ENCODE measurements at places on chromosomes 7 and 10. TPM values are rescaled to one million over a fixed set of nuclear protein-coding genes. Genes with fewer than 3 reads are reported as not detected.

DNA sequence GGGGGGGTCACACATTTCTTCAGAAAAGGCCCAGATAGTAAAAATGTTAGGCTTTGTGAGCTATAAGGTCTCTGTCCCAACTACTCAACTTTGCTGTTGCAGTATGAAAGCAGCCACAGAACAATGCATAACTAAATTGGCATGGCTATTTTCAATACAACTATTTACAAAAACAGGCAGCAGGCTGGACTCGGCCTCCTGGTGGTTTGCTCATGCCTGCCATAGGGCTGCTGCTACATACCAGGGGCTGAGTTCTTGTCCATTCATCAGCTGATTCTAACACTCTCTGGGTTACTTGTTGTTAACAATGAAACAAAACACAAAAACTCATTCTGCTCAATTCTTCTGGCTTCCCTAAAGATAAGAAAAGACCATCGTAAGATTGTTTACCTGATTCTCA, 109.4 kb upstream of the ADAM12 start:
- no peak for DNase-seq

DNA sequence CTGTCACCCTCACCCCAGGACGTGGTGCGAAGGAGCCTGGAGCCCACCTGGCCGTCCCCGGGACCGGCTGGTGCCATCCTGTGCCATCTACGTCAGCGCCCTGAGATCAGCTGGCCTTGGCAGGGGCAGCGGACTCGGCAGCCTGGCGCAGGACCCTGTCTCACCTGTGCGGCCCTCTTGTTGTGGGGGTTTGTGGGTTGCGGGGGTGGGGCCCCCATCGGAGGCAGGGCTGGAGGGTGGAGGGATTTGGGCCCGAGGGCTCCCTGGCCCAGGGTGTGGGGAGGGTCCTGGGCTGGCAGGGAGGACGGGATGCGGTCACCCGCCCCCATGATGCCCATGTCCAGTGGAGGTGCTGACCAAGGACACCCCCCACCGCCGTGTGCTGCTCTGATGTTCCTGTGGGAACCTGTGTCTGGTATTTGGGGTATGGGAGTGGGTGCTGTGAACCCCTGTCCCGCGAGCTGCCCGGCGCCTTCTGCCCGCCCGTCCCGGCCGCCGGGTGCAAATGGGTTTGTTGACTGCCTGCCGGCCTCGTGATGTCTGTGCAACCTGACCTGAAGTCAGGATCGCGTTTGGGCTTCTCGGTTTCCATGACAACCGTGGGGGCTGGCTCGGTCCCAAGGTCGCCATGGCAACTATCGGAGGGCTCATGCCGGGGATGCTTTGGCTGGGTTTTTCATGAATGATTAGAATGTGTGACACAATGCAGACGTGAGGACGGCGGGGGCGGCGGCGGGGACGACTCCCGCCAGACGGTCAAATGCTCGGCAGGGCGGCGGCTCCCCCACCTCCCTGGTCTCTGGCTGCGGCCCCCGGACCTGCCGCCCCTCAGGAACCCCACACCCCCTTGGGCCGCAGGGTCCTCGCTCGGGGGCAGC, 7.3 kb downstream of the MAFK start:
- DNase-seq = peak; percentile 93

DNA sequence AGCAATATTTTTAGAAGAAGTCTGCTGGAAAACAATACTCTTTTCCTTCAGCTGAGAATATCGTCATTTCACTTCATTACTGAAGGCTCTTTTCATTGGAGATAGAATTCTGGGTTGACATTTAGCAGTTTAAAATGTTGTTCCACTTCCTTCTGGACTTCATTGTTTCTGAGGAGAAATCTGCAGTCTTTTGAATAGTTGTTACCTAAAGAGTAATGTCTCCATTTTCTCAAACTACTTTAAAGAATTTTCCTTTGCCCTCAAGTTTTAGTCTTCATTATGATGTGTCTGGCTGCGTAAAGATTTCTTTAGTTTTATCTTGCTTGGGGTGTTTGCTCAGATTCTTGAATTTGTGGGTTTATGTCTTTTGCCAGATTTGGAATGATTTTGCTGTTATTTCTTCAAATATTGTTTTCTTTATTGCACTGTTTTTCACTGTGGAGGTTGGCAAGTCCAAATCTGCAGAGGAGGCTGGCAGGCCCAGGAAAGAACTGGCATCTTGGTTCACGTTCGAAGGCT, 136.3 kb downstream of the DNAJB6 start:
- no peak for DNase-seq

GRCh38 chr10:35464825-35465456, 128.6 kb downstream of the CCNY start:
- no peak for DNase-seq

DNA sequence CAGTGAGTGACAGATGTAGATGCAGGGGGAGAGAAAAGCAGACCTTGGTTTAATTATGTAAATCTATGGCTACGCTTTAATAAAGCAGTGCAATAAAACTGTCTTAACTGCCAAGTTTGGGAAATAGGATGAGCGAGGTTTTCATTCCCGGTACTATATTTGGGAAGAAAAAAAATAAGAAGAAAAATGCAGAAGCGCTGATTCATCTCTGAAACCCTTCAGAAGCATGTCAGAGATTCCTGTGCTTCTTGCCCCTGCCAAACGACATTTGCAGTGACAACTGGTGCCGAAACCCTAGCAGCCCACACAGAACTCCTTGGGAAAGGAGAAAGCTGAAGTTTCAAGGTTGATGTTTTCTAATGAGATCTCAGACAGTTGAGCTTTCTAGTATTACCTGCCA, 380.7 kb downstream of the REEP3 start:
- DNase-seq = no peak

DNA sequence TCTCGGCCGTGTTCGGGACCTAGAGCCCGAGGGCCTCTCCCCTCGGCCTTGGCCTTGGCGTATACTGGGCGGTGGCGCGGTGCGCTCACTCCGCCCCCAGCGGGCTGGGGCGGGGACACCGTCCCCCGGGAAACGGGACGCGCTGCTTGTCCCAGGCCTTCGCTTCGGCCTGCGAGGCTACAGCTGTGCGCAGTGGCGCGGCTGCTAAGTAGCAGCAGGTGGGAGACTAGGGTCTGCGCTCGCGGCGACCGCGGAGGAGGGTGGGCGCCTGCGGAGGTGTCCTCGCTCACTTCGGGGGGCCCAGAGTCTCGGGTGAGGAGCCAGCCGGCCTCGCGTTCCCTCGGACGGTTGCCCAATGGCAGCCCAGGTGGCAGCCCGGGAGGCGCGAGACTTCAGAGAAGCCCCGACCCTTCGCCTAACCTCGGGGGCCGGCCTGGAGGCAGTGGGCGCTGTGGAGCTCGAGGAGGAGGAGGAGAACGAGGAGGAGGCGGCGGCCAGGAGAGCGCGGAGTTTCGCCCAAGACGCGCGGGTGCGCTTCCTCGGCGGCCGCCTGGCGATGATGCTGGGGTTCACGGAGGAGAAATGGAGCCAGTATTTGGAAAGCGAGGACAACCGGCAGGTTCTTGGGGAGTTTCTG, at the start of gene DNAH11:
TSS of gene DNAH11 (plus strand) at position 149 of the 637 bp plus-strand sequence. CDS start at position 356, 207 bp downstream.
- DNase-seq = no peak

DNA sequence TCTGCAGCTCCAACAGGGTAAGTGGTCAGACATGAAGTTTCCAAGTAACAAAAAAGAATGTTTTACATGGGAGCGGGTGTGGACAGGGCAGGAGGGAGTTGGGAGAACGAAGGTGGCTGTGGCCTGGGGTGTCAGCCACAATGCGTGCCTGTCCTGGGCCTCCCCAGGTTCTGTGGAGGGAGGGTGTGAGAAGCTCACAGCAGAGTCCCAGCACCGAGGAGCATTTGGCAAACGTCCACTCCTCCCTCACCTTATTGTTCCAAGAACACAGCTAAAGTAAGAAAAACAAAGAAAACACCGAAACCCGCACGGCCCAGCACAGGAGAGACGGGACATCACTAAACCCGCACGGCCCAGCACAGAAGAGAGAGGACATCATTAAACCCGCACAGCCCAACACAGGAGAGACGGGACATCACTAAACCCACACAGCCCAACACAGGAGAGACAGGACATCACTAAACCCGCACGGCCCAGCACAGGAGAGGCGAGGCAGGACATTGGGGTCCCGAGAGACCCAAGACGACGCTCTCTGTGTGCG, 226.4 kb downstream of the MAD1L1 start:
- no peak for DNase-seq

GRCh38 chr10:127738512-127739424, 1.8 kb downstream of the FOXI2 start:
- no peak for DNase-seq

FAM241B gene
- total RNA-seq = 2.4 TPM

DNA sequence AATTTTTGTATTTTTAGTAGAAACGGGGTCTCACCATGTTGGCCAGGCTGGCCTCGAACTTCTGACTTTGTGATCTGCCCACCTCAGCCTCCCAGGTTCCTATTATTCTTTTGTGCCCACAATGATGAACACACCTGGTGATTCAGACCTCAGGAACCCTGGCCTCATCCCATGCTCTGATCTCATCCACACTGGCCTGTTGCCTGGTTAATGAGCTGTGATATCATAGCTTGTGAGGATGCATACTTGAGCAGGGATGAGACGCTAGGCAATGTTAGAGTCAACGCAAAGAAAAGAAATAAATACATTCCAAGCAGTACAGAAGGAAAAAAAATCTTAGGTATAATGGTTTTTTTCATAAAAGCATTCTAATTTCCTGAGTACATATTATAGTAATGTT, 82.4 kb upstream of the RNF32 start:
- no peak for DNase-seq
